ENCODE measurements at places on chromosomes 5 and 9.

GRCh38 chr9:134773842-134774241 lies 106.8 kb upstream of the FCN2 start:
- DNase-seq, result no peak

DNA sequence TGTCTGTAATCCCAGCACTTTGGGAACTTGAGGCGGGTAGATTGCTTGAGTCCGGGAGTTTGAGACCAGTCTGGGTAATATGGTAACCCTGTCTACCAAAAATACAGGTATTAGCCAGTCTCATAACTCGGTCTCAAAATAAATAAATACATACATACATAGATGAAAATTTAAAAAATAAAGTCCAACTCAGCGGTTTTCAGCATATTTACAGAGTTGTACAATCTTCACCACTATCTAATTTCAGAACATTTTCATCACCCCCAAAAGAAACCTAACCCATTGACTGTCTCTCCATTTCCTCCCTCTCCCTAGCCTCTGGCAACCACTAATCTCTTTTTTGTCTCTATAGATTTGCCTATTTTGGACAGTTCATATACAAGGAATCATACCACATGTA lies 10.7 kb downstream of the RMND5B start:
- no peak for DNase-seq

DNA sequence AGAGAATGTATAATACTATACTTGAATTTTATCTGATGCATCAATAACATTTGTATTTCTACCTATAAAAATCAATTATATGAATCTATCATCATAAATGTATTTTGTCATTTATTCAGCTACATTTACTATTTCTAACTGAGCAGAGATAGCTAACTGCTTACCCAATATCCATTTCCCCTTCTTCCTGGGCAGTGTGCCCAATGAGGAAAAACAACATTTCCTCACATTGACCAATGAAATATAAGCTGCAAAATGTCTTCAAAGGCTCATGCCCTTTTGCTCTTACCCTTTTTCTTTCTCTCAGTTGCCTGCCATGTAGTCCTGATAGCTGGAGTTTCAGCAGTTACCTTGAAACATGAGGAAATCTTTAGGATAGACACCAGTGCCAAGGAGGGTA lies 385.8 kb upstream of the PCSK5 start:
- DNase-seq, result no peak

DNA sequence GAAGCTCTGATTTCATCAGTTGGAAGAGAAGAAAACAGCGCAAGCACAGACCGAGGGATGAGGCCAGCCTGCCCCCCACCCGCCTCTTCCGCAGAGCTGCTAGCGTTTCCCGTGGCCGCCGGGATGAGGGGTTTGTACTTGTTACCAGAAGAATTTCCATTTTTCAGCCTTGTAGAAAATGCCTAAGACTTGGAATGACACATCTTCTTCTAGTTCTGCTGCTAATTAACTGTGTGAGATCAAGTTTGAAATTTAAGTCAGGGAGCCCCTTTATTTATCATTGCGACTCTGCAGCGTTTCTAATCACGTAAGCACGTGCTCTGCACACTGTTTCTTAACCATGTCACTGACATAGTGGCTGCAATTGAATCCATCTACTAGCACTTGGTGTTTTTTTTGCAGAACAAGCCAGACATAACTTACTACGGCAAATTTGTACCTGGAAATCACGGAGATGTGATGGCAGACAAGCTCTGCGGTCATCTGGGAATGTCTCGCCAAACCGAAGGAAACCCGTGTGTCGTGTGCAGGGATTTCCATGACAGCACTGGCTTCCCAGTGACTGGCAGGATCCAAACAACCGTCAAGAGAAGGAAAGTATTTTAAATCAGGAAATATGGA lies 41.8 kb upstream of the ROR2 start:
- DNase-seq, result no peak

DNA sequence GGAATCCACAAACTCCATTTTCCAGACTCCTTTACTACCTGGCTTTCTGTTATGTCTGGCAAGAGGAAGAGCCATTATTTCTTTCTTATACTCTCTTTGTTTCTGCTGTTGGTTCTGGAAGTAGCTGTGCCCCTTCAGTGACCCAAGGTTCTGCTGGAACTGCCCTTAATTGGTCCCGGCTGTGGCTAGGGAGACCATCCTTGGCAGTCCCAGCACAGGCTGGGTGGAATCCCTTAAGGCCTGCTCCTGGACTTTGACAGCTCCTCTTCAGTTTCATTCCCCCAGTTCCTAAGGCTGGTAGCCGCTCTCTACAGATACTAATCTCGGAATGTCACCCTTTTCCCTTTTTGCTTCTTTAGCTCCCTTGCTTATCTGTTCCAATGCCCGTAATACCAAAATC lies 81.9 kb upstream of the GLIS3 start:
- no peak for DNase-seq

- no peak for DNase-seq
Observed at GRCh38 chr5:157455057-157455456, 5.0 kb upstream of the NIPAL4 start.

GRCh38 chr5:97231025-97231636 lies 48.1 kb upstream of the RIOK2 start:
- peak; percentile 58 for DNase-seq

DNA sequence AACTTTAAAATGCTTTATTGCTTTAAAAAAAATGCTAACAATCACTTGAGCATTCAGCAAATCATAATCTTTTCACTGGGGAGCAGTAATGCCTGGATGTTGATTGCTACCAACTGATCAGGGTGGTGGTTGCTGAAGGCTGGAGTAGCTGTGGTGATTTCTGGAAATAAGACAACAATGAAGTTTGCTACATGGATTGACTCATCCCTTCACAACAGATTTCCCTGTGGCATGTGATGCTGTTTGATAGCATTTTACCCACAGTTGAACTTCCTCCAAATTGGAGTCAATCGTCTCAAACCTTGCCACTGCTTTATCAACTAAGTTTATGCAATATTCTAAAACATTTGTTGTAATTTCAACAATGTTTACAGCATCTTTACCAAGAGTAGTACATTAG lies 83.3 kb downstream of the MLLT3 start:
- DNase-seq, result no peak
